ENCODE measurements at places on chromosomes 11 and 22. TPM values are rescaled to one million over a fixed set of nuclear protein-coding genes. Genes with fewer than 3 reads are reported as not detected.

DNA sequence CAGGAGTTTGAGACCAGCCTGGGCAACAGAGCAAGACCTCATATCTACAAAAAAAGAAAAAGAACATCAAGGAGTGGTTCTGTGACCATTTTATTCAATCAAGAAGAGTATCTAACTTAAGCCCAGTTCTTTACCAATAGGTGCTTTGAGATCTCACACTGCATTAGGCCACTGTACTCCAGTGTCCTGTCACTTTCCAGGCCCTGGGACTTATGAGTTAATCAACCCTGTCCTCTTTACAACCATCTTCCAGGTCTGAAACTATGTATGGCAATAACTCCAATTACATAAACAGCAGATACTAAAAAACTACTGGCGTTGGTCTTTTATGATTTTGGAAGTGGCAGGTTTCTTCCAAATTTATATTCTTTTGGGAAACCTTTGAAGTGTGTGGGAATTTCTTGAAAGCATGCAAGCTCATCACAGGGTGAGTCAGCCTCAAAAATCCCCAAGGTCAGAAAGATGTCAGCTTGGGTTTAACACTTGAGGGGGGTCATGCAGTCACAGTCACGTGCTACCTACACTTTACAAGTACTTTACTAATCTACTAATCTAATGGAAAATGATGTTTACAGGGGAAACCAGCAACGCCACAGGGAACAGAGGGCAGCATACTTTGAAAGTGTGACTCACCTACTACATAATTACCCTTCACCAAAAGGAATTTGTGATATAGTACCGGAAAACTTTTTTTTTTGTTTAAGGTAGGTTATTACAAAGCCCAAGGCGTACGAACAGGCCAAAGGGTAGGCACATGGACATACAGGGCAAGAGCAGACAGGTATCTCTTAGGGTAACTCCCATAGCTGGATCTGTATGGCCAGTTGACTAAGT is 15.6 kb downstream of the PISD start:
- peak; percentile 47 for DNase-seq
- H3K4me1 ChIP-seq = peaks cover 29% of the 10 kb centered on the region
- H3K36me3 ChIP-seq = peaks cover 41% of the 10 kb centered on the region
- H3K27ac ChIP-seq = peak overlapping the region; percentile 89

DNA sequence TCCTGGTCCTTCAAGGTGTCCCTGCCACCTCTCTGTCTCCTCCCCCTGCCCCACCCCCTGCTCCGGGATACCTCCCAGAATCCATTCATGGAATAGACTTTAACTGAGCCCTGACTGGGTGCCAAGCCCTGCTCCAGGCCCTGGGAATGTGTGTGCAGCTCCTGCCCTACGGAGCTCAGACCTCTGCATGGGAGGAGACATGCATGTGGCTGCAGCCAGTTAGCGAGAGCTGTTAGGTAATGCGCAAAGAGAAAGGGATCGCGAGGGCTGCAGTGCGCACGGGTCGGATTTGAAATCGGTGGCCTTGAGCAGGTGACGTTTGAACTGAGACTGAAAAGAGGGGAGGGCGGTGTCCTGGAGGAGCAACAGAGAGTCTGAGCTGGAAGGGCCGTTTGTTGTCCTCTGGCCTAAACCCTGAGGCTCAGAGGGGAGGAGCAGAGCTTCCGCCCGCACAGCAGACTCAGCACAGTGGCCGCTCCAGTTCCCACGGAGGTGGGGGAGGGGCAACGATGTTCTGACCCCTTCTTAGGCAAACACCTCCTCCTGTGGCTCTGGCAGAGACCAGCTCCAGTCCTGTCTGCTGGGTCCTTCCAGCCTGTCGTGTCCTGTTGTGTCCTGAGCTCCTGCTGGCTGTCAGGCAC is 19.8 kb upstream of the LRRC10B start:
- H3K4me1 ChIP-seq = no peaks in the 10 kb centered on the region
- no peaks in the 10 kb centered on the region for H3K27me3 ChIP-seq
- no peak overlapping the region for H3K27ac ChIP-seq
- no peak for DNase-seq
- H3K36me3 ChIP-seq = peaks cover 4% of the 10 kb centered on the region

DNA sequence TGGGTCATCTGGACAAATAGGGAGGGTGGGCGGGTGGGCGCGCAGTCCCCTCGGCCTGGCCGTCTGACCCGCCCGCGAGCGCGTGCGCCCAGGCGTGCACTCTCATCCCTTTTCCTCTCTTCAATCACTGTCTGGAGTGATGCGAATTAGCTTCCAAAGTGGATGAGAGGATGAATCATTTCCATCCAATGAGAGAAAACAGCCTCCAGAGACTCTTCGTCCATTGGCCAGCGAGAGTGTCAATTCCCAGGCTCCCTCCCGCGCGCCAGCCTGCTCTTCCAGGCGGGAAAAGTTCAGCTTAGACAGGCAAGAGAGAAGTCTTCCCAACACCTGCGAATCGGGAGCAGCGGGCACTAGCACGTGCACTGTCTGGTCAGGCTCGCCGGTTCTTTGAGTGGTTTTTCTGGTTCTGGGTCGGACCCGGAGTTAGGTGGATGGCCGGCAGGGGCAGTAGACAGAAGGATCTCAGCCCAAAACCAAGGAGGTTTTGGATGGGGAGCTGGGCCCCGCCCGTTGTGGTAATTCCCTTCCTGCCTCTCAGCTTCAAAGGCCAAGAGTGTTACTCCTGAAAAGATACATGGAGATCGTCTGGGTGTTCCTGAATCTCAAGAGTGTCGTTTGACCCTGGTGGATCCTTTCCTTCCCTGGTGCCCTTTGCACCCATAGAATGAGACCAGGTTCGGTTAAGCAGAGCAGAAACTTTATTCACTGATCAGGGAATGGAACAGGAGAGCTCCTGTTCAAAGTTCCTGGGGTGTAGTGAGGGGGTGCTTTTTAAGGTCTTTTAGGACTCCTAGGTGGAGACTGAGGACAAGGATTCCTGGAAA is 33.4 kb upstream of the GLYATL1 start:
- H3K4me3 ChIP-seq = no peak overlapping the region
- H3K27ac ChIP-seq = no peak overlapping the region
- H3K36me3 ChIP-seq = no peaks in the 10 kb centered on the region
- peaks cover 78% of the 10 kb centered on the region for H3K27me3 ChIP-seq
- DNase-seq = no peak
- peaks cover 4% of the 10 kb centered on the region for H3K4me1 ChIP-seq

GRCh38 chr11:97454988-97455387 is 1065.2 kb downstream of the JRKL start:
- H3K36me3 ChIP-seq = no peaks in the 10 kb centered on the region
- H3K27ac ChIP-seq = no peak overlapping the region
- H3K4me1 ChIP-seq = no peaks in the 10 kb centered on the region
- H3K4me3 ChIP-seq = no peak overlapping the region
- DNase-seq = no peak

GRCh38 chr11:124758355-124759265 is 3.5 kb downstream of the ESAM start:
- H3K27me3 ChIP-seq = peaks cover 58% of the 10 kb centered on the region
- peaks cover 3% of the 10 kb centered on the region for H3K36me3 ChIP-seq
- peaks cover 22% of the 10 kb centered on the region for H3K4me1 ChIP-seq
- DNase-seq = peak; percentile 78

DNA sequence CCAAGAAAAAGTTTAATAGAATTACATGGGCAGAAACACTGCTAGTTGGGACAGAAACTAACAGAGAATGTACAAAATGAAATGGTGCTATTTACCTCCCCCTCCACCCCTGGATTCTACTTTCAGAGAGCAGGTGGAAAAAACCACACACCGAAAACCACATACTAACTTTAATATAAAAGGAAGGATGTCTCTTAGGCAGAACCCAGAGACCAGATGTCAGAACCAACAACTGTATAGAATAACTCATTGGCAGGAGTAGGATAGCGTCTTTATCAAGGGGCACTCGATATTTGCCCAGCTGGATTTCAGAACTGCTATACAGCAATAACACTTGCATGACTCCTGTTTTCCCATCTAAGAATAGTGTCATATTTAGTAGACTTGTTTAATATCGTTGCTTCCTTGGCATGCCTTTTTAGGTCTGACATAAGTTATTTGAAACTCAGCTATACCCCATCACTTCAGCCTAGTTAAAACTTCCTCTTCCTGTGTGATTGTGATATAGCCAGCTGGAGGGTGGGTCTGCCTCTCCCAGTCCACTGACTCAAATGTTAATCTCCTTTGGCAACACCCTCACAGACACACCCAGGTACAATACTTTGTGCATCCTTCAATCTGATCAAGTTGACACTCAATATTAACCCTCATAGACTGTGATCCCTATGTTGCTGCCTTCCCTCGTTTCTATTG is 1.2 kb downstream of the SLC22A25 start:
- peaks cover 25% of the 10 kb centered on the region for H3K27me3 ChIP-seq
- no peak for DNase-seq
- no peak overlapping the region for H3K4me3 ChIP-seq
- H3K27ac ChIP-seq = no peak overlapping the region
- H3K36me3 ChIP-seq = no peaks in the 10 kb centered on the region

GRCh38 chr22:31829505-31829904 is 75.7 kb downstream of the DEPDC5 start:
- no peak overlapping the region for H3K4me3 ChIP-seq
- DNase-seq = peak; percentile 58
- no peaks in the 10 kb centered on the region for H3K27me3 ChIP-seq
- peaks cover 22% of the 10 kb centered on the region for H3K4me1 ChIP-seq
- H3K27ac ChIP-seq = peak overlapping the region; percentile 78
- H3K36me3 ChIP-seq = peaks cover 35% of the 10 kb centered on the region

DNA sequence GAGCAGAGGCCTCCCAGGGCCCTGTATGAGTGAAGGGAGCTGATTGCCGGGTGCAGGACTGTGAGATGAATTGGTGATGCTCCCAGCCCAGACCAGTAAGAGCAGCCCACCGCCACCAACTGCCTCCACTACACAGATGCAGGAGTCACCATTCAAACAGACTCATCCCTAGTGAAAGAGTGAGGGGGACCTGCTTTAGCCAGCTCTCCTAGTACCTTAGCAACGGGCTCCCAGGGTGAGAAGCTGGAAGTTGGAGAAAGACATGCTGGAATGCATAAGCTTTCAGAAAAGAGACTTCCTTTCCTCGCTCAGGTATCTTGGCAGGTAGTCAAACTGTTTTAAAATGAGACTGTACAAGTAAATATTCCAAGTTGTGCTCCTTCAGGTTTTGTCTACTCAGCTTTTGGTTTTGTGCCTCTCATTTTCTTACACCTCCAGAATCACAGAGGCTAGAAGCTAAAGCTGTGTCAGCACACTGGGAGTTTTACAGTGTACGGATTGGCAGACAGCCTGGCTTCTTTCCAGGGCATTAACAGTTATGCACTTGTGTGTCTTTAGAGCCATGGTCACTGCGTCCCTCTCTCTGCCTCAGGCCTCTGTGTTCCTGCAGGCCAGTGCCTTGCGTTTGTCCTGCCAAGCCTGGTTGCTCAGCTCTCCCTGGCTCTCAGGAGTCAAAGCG is 146.2 kb downstream of the ATXN10 start:
- no peak overlapping the region for H3K27ac ChIP-seq
- no peak for DNase-seq
- H3K4me1 ChIP-seq = no peaks in the 10 kb centered on the region
- H3K27me3 ChIP-seq = no peaks in the 10 kb centered on the region
- H3K36me3 ChIP-seq = peaks cover 17% of the 10 kb centered on the region

DNA sequence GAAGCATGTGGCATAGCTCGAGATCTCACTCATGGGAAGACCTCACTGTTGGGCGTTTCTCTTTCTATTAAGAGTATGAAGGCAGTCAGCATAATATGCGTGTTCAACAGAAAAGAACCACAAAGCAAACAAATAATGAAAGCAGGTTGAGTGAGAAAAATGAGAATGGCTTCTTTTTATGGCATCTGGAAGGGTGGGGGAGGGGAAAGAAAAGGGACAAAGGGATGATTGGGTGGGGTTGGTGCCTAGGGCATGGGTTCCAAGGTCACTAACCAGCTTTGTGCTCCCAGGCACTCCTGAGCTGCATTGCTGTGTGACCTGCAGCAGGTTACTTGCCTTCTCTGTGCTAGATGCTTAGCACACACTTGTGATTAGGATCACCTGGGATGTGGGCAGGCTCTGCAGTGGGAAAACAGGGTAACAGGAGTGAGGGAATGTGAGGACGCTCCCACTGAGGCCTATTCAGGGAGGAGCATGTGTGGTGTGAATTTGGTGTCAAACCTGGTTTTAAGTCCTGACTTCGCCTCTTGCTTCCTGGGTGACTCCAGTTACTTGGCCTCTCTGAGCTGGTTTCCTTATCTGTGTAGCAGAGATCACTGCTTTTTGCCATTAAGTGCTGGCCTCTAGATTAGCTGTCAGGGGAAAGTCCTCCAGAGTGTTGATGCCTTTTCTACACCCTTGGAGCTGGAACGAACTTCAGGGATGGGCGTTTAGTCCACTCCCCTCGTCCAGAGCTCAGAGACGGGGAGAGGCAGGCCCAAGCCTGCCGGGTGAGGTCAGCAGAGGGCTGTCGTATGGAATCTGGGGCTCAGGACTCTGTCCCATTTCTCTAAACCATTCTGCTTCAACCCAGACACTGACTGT is 74.8 kb downstream of the KIAA1671 start:
- peaks cover 3% of the 10 kb centered on the region for H3K4me1 ChIP-seq
- no peaks in the 10 kb centered on the region for H3K36me3 ChIP-seq
- no peak overlapping the region for H3K4me3 ChIP-seq
- H3K27ac ChIP-seq = no peak overlapping the region
- H3K27me3 ChIP-seq = no peaks in the 10 kb centered on the region
- DNase-seq = no peak

DNA sequence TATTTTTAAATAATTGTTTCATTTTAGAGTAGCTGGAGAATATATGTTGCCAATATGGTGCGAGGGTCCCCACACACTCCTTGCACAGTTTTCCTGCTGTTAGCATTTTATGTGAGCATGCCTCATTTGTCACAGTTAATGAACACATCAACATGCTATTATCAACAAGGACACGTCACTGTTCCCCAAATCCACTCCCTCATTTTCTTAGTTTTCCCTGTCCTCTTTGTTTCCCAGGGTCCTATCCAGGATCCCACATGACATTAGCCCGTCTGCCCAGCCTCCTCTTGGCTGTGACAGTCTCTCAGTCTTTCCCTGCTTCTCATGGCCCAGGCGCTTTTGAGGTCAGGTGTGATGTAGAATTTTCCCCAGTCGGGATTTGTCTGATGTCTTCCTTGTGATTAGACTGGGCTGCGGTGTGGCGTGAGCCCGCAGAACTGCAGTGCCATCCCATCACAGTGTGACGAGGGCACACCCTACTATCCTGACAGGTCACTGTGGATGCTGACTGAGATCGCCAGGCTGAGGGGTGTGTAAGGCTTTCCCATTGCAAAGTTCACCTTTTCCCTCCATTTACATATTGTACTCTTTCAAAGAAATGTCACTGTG is 450.6 kb upstream of the B3GAT1 start:
- peaks cover 8% of the 10 kb centered on the region for H3K27me3 ChIP-seq
- no peak overlapping the region for H3K27ac ChIP-seq
- no peak for DNase-seq

GRCh38 chr22:28172892-28173670 is 254.0 kb upstream of the PITPNB start:
- no peaks in the 10 kb centered on the region for H3K27me3 ChIP-seq
- no peak overlapping the region for H3K4me3 ChIP-seq
- no peak overlapping the region for H3K27ac ChIP-seq
- no peak for DNase-seq
- H3K36me3 ChIP-seq = peaks cover under 1% of the 10 kb centered on the region
- no peaks in the 10 kb centered on the region for H3K4me1 ChIP-seq

GRCh38 chr22:32375678-32376450 is 18.2 kb downstream of the RFPL3 start:
- no peak overlapping the region for H3K4me3 ChIP-seq
- no peak overlapping the region for H3K27ac ChIP-seq
- no peaks in the 10 kb centered on the region for H3K4me1 ChIP-seq
- no peaks in the 10 kb centered on the region for H3K36me3 ChIP-seq
- no peaks in the 10 kb centered on the region for H3K27me3 ChIP-seq
- no peak for DNase-seq

Gene BARX2
- 0.12 TPM for total RNA-seq

Gene CEP126
- 1.9 TPM for total RNA-seq

Gene OR51I1
- not detected for total RNA-seq

Gene HBG2
- total RNA-seq = not detected

Gene MACROD1
- 27.6 TPM for total RNA-seq

Gene DEPDC7
- 3.4 TPM for total RNA-seq

Gene GAB2
- 0.98 TPM for total RNA-seq

Gene SCN3B
- total RNA-seq = not detected

Gene FGF19
- total RNA-seq = not detected

Gene CTR9
- total RNA-seq = 50.6 TPM

All from activated naive CD8-positive, alpha-beta T cell treated with anti-CD3 and anti-CD28 coated beads for 36 hours (primary cell).